ENCODE measurements at places on chromosomes 5 and 9.

GRCh38 chr9:73845954-73846690, 651.0 kb upstream of the RORB start:
- DNase-seq: no peak

DNA sequence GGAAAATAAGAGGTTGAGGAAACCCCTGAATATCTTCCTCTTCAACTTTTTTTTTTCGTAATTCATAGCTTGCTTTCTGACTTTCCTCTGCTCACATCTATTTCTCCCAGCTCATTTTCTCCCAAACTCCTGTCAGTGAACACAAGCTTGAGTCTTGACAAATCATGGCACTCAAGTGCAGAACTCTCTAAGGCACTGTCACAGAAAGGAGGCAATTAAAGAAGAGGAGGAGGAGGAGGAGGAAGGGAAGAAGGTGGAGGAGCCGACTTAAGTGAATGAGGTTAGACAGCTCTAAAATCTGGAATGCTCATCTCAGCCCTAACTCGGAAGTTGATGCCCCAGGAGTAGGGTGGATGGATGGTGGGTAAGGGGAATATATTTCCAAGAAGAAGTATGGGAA, 27.2 kb upstream of the NUDT12 start:
- no peak for DNase-seq

- DNase-seq: no peak
Observed at GRCh38 chr5:35117967-35118366, 70.2 kb upstream of the AGXT2 start.

- DNase-seq: no peak
Observed at GRCh38 chr5:34715711-34716110, 59.6 kb downstream of the RAI14 start.

DNA sequence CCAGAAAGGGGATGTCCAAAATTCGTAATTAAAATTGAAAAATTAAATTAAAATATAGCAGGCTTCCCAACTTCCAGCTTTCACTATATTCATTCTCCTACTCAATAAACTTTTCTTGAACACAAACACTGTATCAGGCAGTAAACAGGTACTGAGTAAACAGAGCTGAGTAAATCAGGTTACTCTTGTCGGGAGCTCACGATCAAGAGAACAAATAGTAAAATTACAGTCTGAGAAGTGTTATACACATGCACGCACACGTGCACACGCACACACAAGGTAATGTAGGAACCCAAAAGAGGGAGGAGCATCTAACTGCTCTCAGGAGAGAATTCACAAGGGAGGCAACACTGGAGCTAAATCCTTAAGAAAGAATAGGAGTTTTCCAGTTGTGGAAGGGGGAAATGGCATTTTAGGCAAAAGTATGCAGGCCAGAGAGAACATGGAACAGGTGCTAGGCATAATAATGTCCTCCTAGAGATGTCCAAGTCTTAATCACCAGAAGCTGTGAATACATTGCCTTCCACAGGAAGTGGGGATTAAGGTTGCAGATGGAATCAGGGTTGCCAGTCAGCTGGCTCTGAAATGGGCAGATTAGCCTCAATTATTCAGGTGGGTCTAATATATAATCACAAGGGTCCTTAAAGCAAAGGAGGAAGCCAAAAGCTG, 598.8 kb upstream of the BRINP1 start:
- no peak for DNase-seq

DNA sequence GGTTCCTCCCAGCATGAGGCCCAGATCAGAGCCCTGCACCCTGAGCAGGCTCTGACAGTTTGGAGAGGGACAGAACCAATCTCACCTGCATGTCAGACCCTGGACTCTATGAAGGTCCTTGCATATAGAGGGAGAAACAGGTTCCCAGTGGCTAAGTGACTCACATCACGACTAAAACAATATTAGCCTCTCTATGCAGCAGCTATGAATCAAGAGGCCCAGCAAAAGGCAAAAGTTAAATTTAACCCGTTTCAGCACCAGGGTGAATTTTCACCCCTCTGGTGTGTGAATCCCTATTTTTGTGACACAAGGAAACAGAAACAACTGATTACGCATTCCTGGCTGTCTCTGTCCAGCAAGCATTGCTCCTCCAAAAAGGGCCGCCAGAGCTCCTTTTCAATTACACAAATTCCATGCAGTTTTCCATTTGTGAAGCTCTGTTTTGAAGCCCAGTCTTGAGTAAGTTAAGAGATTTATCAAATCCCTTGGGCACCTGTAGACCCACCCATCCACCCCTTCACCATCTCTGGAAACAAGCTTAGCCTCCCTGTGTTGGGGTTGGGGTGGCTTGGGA, 136.6 kb downstream of the GABBR2 start:
- no peak for DNase-seq

DNA sequence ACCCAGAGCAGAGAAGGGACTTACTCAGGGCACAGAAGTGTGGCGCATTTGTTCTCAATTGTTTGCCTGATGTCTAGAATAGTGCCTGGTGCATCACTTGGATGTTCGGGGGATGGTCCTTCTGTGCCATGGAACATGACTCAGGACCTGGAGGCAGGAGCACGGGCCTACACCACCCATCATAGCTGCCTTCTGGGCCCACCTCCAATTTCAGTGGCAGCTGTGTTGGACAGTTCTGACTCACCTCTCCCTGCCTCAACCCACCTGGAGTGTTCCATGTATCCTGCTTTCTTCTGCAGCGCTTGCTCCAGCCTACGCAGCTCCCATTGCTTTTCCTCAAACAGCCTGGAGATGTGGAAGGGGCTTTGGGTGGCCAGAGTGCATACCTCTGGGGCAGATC, 12.5 kb upstream of the CXCL14 start:
- no peak for DNase-seq

GRCh38 chr5:88826646-88827585, 56.1 kb downstream of the MEF2C start:
- peak; percentile 83 for DNase-seq

- DNase-seq: no peak
Observed at GRCh38 chr5:54774281-54775170, 210.9 kb downstream of the ESM1 start.

DNA sequence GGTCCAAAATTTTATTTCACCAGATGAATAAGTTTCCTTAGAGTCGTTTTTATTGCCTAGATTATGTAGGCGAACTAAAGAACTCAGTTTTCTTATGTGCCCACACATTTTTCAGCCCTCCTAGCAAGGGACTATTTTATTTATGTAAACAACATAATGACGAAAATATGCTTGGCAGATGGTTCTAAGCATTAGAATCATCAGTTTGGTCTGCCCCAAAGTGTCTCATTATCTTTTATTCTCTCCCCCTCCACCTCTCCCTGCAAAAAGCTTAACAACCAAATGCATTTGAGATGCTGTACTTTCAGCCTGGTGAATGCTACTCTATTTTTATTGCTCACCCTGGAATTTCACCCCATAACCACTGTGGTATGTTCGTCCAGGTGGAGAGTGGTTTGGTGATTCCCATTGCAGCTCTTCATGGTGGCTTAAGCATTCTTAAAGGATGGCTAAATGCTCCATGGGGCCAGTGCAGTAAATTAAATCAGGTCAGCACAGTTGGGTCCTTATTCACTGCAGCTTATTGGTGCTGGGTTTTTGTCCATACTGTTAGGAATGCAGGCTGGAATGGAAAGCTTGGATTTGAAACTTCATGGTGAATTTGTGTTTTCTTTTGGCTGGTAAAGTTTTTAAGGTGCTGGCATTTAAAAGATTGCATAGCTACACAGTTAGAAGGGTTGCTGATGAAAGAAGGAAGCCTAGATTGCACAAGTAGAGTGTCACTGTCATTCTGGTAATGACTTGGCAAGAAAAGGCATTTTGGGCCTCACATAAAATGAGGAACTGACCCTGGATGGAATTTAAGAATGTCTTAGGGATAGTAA, 39.2 kb downstream of the TLE4 start:
- DNase-seq: peak; percentile 46

- DNase-seq: no peak
Observed at GRCh38 chr5:176750144-176750543, 60.2 kb upstream of the UNC5A start.

GRCh38 chr9:106575823-106576222, 287.1 kb upstream of the ZNF462 start:
- peak; percentile 5 for DNase-seq

DNA sequence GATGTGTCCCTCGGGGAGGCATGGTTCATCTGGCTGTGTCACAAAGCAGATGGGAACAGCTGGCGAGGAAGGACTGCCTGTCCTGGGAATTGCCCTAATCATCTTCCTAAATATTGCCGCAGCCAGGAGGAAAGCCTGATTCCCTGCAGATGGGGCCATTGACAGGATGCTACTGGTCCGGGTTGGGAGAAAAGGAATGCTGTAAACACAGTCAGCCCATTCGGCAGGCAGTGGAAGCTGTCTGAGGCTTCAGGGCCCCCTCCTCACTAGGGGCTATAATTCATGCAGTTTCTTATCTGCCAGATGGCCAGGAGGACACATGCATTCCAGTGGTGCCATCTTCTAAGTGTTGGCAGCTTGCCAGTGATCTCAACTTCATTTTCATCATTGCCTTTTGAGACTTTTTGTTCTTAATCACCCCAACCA, 110.3 kb downstream of the KCNIP1 start:
- no peak for DNase-seq

DNA sequence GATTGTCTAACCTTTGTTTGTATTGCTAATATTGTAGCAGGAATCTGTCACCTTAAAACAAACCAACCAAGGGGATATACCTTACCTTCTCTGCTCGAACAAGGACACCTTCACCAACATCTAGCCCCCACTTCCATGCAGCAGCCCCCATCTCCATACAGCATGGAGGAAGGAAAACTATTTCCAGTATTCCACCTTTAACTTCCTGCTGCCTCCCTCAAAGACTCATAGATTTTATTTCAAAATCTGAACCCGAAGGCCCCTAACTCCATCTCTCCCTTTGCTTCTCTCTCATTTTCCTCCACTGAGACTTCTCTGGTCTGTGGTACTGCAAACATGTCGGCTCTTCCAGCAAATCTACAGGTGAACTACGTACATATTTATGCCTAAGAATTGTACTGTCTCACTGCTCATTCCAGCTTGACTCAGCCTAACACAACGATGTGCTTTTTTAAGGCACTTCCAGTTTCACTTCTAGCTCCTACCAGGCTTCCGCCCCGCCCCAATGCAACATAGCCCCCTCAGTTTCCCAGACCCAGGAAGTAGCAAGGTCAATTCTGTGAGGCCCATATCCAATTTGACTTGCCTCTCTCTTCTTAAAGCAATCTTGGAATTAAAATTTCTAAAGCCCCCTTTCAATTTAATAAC, 70.7 kb upstream of the RNF38 start:
- DNase-seq: peak; percentile 63

DNA sequence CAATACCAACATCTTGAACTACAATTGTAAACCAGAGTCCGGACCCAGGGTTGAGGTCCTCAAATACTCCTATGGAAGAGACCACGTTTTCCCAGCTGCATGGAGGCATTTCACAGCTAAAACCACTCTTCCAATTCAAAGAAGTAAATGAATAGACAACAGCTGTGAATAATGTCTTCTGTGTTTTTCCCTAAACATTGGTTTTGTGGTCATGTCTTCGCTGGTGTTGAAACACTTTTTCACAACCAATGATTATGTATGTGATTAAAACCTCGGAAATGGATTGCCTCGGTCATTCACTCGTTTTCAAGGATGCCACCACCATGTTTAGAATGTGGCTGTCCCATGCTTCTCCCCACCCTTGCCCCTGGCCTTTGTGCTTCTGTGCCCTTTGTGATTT, 9.4 kb upstream of the TENT4A start:
- DNase-seq: no peak

DNA sequence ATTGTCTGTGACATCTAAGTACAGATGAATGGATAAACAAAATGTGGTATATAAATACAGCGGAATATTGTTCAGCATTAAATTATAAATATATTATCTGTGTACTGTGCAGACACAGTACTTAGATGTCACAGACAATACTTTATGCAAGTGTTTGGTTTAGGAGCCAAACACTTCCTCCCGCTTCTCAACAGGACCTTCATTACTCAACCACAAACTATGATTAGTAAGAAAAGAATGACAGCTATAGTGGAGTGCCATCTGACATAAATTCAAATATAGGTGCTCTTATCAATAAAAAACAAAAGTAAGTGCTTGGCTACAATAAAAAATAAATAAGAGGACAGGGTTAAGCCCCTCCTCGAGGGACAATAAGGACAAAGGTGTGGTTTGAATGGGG, 38.9 kb upstream of the STX17 start:
- no peak for DNase-seq

DNA sequence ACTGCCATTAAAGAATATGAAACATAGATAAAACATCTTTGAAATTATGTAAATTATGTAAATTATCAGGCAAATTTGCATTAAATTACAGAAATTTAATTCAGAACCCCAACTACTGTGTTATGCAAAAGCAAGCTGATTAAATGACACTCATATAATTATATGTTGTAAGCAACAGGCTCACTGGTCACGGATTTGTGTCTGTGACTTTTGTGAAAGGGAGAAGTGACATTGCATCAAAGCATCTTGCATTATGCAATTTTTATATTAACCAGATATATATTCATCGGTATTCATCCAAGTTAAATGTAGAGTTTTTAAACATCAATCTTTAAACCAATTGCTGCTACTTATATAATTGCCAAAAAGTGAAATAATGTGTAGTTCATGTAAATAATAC, 13.0 kb upstream of the GLIPR2 start:
- DNase-seq: no peak

- DNase-seq: no peak
Observed at GRCh38 chr9:94490465-94490864, 64.4 kb upstream of the PCAT7 start.

GRCh38 chr5:127428276-127428675, 89.2 kb upstream of the PRRC1 start:
- no peak for DNase-seq

DNA sequence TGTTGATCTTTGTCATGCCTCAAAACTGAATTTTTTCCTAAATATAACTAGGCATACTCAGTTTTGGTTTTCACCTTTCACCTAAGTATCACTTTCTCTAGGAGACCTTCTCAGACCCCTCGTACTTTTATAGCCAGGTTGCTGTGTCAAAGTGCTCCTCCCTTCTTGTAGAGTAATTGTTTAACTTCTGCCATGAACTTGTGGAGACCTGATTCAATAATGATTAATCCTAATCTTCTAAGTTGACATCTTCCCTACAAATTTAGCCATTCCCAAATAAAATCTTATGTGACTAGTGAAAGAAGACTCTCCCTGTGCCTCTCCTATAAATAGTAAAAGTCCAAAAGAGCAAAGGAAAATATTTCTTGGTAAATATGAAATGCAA, 159.8 kb downstream of the SPATA31D1 start:
- no peak for DNase-seq

- DNase-seq: peak; percentile 46
Observed at GRCh38 chr5:10400411-10400810, 41.3 kb upstream of the ROPN1L start.

- no peak for DNase-seq
Observed at GRCh38 chr5:171311322-171312077, 2.5 kb downstream of the TLX3 start.

- no peak for DNase-seq
Observed at GRCh38 chr9:25322142-25322541, 356.1 kb downstream of the TUSC1 start.

DNA sequence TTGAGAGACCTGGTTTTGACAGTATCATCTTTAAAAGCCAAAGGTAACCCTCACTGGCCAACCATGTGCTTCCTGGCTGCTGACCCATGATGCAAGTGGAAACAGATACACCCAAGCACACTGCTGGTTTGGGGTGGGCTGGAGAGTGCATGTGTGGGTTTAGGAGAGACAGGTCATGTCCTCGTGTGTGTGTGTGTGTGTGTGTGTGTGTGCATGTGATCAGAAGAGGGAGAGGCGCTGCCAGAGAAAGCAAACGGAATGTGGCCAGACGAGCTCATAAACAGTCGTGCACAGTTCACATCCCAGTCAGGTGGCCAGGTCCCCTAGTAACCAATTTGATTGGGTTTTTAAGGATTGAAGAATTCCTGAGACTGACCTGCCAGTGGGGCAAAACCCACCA, 112.8 kb upstream of the ICE1 start:
- DNase-seq: no peak

Measured in Ammon's horn (tissue), 1 donor.